MM.1S (cell line): ENCODE measurements at places on chromosomes 12 and 14.

GRCh38 chr14:100336618-100337530 lies 13.7 kb downstream of the SLC25A47 start:
- no peak for DNase-seq

DNA sequence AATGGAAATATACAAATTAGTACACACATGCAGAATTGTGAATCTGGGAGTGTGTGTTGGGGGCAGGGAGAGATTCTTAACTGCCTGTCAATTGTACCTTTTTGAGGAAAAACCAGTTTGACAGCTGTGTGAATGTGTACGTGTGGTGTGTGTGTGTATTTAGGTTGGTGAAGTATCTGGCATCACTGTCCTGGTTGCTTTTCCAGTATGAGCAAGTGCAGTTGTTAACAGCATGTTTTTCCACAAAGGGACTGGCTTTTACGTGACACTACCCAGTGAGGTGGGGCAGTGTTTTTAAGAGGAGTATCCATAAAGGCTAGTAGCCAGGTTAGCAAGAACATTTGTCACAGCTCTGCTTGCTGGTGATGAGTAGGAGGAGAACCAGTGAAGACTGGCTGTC lies 56.1 kb downstream of the DAAM1 start:
- DNase-seq, result no peak

- DNase-seq, result no peak
Observed at GRCh38 chr14:52068615-52069306, at the start of gene NID2. Gene NID2 (minus strand): TSS chr14:52069059. CDS start chr14:52068994, 65 bp downstream.

DNA sequence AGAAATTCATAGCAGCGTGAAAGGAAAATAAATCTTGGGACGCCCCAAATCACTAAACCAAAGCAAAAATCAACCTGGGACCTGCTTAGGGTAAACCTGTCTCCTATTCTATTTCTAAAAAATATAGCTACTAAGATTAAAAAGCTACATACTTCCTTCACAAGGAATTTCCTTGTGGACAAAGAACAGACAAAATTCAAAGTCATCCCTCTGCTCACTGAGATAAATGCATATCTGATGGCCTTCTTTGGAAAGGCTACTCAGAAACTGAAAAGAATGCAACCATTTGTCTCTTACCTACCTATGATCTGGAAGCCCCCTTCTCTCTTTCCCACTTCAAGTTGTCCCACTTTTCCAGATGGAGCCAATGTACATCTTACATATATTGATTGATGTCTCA lies 93.0 kb upstream of the CNOT2 start:
- DNase-seq, result no peak

- no peak for DNase-seq
Observed at GRCh38 chr12:53413485-53414204, 10.0 kb upstream of the AMHR2 start.

DNA sequence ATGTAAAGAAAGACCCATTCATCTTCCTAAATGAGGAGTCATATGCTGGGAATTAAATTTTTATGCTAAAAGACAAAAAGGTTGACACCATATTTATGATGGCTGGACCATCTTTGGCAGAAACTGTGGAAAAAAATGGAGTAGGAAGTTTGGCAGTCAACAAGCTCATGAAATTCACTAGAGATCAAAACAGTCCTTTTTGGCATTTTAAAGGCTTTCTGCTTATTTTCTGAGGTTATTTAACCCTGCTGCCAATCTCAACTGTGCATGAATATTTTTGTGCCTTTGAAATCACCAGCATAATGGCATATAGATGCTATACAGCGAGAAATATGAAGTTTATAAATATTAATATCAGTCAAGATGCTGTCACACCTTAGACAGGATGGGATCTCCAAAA lies 399.5 kb downstream of the PDZRN4 start:
- DNase-seq, result no peak

GRCh38 chr12:93785249-93786010 lies 108.3 kb downstream of the CRADD start:
- no peak for DNase-seq

GRCh38 chr14:37711831-37712475 lies 116.5 kb downstream of the TTC6 start:
- no peak for DNase-seq

GRCh38 chr12:131357920-131358319 lies 353.0 kb upstream of the SFSWAP start:
- no peak for DNase-seq

- DNase-seq, result no peak
Observed at GRCh38 chr12:27573972-27574371, 50.0 kb downstream of the PPFIBP1 start.

DNA sequence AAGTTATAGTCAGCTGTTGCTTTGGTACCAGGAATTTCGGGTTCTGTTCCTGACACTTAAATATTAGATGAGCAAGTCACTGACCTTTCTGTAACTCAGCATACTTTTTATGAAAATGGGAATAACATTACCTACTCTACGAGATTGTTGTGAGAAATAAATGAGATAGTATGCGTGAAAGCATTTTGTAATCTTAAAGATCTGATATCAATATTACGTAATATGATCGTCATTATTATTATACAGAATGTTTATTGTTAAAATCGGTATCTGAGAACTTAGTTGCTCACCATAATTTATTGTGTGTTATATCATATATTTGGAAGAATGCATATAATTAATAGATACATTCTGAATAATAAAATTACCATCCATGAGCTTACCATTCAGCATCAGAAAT lies 6.1 kb upstream of the NECAP1 start:
- DNase-seq, result no peak

- no peak for DNase-seq
Observed at GRCh38 chr14:100128688-100129087, 30.8 kb downstream of the DEGS2 start.
